Astrocyte of the spinal cord (primary cell): ENCODE measurements at places on chromosomes 12 and 14.
A peak's percentile ranks its signal among the peaks of the same experiment; 100 is the strongest.

GRCh38 chr14:95891742-95892141, 15.1 kb downstream of the TUNAR start:
- DNase-seq: peak; percentile 44

- no peak for DNase-seq
Measured at GRCh38 chr12:63816031-63816430, 28.5 kb upstream of the SRGAP1 start.

DNA sequence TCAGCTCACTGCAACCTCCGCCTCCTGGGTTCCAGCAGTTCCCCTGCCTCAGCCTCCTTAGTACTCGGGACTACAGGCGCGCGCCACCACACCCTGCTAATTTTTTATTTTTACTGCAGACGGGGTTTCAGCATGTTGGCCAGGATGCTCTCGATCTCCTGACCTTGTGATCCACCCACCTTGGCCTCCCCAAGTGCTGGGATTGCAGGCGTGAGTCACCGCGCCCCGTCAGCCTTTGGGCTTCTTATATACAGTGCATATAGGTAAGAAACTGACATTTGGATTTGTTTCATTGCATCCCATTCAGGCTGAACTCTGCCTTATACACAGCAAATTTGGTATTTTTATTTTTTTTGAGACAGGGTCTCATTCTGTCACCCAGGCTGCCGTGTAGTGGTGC, 176.8 kb downstream of the ERC1 start:
- no peak for DNase-seq

DNA sequence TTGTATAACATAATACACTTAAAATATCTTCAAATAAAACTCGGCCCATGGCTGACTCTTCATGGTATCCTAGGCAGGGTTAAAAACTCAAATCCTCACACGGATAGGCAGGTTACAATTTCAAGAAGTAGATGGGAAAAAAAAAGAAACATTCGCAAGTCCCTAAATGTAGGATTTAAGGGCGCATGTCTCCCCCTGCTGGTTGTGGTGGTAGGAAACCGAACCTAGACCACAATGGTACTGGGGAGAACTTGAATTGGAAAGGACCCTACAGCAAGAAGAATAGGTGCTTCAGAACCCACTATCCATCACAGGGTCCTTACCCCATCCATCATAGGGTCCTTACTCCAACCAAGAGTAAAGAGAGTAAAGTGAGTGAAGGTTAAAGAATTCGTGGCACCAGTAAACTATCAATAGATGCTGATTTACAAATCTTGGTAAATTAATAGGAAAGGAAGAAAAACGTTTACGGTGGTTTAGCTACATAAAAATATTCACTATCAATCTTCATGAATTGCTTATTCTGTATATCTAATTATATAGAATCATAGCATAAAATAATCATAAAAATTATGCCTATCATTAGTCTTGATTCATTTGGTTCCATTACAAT, 3.3 kb upstream of the CIPC start:
- DNase-seq: peak; percentile 79

DNA sequence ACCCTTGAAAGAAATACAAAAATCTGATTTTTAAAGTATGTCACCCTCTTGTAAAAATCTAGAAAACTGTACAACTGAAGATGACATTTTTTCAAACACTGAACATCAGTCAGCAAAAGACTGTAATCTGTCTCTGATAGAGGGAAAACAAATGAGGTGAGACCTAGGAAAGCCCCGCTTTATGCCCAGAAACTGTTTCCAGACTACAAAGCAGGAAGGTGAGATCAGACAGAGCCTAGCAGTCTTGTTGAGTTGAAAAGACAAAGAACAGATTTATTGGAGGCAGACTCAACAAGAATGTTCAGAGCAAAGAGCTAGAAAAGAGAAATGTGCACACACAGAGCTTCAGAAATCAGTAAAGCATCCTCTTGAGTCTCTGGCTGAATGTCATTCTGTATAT, 873.6 kb downstream of the LRFN5 start:
- DNase-seq: no peak

DNA sequence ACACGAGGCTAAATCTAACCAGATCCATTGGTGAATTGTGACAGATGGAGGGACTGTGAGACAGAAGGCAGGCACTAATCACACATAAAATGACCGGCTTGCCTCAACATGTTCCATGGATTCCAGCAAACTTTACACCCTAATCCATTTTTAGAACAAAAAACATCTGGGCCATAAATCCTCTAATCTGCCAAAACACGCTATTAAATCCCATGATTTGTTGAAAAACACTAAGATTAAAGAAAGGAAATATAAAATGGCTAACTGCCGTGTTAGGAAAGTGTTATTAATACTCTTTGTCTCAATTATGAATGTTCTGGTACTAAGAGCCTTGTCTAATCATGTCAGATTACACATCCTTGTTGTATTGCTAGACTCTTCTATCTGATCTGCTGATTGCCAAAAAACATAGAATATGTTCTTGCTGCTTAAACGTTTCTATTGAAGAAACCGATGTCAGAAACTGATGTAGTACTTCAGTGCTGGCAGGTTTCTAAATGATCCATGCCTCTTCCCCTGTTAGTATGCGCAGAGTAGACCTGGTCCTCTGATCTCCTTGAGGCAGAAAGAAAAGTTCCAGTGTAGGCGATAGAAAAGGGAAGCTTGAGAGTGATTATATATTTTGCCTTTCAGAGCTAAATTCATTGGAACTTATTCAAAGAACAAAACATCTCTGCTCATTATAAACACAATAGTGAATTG, 384.9 kb downstream of the SOX5 start:
- DNase-seq: no peak

GRCh38 chr12:40056373-40056772, 49.5 kb downstream of the SLC2A13 start:
- DNase-seq: no peak

- no peak for DNase-seq
Measured at GRCh38 chr12:3291939-3292338, 199.1 kb upstream of the PRMT8 start.

DNA sequence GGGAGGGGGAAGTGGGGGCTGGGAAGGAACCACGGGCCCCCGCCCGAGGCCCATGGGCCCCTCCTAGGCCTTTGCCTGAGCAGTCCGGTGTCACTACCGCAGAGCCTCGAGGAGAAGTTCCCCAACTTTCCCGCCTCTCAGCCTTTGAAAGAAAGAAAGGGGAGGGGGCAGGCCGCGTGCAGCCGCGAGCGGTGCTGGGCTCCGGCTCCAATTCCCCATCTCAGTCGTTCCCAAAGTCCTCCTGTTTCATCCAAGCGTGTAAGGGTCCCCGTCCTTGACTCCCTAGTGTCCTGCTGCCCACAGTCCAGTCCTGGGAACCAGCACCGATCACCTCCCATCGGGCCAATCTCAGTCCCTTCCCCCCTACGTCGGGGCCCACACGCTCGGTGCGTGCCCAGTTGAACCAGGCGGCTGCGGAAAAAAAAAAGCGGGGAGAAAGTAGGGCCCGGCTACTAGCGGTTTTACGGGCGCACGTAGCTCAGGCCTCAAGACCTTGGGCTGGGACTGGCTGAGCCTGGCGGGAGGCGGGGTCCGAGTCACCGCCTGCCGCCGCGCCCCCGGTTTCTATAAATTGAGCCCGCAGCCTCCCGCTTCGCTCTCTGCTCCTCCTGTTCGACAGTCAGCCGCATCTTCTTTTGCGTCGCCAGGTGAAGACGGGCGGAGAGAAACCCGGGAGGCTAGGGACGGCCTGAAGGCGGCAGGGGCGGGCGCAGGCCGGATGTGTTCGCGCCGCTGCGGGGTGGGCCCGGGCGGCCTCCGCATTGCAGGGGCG, at the start of gene GAPDH:
GAPDH (plus strand) TSS at position 595 of the 772 bp plus-strand sequence. CDS start 316 bp downstream, outside the sequence.
- peak; percentile 98 for DNase-seq

GRCh38 chr14:51395361-51395849, 155.4 kb downstream of the TMX1 start:
- DNase-seq: peak; percentile 74

- peak; percentile 27 for DNase-seq
Measured at GRCh38 chr14:103022002-103022684, 35.2 kb downstream of the CDC42BPB start.

- DNase-seq: no peak
Measured at GRCh38 chr12:115857160-115857920, 420.2 kb downstream of the MED13L start.

DNA sequence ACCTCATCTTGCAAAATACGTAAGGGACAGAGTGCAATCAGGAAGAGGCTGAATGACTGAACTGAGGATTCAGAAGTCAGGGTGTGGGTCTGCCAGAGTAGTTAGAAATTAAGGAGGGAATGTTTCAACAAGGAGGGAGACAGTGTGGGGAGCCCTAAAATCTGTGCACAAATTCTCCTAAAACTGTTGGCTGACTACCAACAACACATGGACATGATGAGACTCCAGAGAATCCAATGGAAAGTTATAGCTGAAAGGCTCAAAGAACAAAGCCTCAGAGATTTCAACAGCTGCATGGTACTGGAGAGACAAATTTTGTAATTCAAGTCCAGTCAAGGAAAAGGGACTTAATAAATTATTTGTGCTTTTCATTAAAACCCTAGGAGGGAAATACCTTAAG, 36.1 kb upstream of the NEDD1 start:
- no peak for DNase-seq

GRCh38 chr14:51147183-51147582, 52.3 kb upstream of the TRIM9 start:
- peak; percentile 16 for DNase-seq

DNA sequence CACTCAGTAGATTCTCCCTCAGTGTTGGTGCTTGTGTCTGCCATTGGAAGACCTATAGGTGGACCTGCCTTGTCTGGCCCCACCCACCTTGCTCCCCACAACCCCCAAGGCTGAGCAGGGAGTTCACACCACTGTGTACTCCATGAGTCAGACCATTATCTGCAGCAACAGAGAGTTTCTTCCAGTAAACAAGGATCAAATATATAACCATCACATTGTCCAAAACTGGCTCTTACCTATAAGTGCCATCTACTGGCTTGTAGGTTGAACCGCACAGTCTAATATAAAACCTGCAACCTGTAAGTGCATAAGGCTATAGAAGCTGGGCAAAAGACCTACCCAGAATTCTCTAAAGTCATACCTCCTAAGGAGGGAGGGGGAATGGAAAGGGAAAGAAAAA, 7.9 kb downstream of the TAS2R13 start:
- DNase-seq: no peak

DNA sequence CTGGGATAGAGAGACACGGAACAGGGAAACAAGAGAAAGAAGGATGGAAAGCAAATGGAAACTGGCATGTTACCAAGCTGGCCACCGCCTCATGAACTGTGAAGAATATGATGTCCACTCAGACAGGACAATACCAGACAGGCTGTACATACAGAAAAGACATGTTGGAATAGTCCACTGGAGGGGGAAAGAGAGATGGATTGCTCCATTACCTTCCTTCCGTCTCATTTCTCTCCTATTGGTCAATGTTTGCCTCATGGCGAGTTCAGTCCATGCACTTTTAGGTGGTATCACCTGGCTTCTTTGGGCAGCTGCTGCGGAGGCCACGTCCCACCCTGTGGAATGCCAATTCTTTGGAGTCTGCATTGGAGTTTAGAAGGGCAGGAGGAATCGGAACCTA, 166.4 kb downstream of the AEBP2 start:
- DNase-seq: no peak

DNA sequence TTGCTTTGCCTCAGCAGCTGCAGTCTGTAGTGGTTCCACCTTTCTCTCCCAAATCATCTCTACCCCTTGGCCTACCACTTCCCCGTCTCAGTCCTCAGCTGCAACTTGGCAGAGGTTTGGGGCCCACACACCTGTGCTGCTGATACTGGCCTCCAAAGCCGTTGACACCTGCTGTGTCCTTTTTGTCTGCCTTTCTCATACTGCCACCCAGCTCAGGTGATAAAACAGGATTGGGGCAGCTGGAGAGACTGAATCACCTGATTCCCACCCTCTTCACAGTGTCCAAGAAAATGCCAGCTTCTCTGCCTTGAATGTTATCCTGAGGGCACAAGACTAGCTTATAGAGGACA, 103.7 kb downstream of the ETV6 start:
- no peak for DNase-seq

DNA sequence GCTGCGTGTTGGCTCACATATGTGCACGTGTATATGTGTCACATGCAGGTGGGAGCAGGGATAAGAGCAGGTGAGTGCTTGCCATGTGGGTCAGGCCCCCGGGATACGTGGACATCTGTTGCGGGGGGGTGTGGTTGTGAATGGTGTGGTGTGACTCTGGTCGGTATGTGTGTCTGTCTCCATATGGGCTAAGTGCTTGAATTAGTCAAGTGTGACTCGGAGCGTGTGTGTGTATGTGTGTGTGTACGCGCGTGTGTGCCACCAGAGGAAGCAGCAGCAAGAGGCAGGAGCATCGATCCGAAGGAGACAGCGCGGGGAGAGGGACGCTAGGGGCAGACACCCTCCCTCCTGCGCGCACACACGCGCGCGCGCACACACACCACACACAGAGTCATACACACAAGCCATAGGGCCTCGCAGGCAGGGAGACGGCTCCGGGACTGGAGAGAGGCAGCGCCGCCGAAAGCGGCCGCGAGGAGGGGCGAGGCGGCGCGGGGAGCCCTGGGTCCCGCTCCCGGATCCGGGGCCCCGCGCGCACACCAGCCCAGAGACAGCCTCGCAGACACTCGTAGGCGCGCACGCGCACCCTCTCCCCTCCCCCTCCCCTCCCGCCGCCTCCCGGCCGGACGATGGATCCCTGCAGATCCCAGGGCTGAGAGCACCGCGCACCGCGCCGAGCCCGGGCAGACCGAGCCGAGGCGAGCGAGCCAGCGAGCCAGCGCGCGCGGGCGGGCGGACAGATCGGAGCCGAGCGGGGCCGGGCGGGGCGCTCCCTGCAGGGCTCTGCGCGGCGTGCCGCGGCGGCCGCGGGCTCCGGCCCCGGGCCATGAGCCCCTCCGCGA, at the start of gene ASIC1:
ASIC1 (plus strand) TSS at position 597 of the 842 bp plus-strand sequence. CDS start 1,171 bp downstream, outside the sequence.
- peak; percentile 56 for DNase-seq

DNA sequence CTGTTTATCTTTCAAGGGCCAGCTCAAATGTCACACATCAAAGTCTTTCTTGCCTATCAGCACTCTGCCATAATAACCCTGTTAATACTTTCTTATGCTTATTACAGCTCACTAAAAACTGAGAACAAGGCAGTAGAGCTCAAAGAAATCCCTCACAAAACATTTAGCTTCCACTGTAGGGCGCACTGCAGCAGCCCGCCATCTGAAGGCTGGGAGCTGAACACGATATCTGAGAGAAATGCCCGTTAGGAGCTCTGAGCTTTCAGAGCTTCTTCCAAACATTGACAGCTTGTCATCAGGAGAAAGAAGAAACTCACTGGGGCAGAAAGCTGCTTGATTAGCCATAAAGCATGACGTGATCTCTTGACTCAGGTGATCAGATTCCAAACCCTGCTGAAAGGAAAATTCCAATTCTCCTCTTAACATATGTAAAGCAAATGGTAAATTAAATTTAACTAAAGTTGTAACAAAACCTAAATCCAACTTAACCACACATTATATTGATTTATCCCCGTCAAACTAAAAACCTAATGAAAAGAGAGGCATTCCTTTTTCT, 175.7 kb downstream of the C12orf50 start:
- no peak for DNase-seq
